ENCODE measurements at places on chromosomes 7 and 10.

DNA sequence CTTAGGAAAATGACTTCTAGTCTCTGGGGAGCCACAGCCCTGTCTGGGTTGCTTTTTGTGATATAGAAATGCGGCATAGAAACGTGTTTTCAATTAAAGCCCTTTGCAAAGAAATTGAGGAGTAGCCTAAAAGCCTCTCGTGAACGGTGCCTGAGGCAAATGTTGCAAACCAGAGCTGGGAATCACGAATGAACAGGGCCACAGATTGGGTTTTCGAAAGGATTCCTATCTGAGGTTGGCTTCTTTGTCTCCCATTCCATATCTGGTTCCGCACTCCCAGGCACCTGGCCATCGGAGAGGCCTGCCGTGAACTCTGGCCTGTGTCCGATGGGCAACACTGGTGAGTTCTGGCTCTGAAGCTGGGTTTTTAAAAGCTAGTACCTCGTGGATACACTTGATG lies 221.6 kb downstream of the TCF7L2 start:
- no peak for DNase-seq

GRCh38 chr7:134660961-134661376 lies 14.3 kb downstream of the BPGM start:
- no peak for DNase-seq

DNA sequence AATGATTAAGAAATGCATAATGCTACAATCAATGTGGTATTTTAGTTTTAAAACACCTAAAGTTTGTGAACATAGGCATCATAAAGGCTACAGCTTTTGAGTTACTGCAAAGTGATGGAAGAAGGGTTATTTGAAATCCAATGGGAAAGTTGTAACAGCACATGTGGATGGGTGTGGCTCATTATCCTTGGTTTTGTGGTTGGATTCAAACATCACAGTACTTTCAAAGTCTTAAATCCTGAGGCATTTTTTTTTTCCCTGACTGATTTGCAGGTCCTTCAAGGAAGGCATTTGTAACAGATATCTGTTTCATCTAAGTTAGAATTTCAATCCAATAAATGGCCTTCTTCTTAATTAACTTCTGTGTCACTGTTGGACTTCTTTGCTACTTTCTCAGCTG lies 9.8 kb upstream of the SHTN1 start:
- no peak for DNase-seq

- DNase-seq, result no peak
These were observed 290.1 kb upstream of the ZMIZ1 start for GRCh38 chr10:78778444-78779338.

DNA sequence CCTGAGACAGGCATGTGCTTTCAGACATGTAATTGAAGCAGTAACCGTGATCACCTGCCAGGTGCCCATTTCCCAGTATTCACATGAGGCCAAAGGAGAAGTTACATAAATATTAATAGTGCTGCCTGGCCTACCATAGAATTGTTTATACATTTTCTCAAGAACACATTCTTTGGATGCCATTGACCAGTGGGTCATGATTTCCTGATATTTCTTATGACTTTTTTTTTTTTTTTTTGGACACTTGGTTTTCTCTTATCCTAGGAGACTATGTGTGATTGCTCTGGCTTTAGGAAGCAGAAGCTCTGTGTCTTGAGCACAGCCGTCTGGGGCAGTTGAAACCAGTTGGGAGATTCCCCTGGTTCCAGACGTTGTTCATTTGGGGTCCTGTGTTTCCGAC lies 143.9 kb upstream of the NPS start:
- no peak for DNase-seq

DNA sequence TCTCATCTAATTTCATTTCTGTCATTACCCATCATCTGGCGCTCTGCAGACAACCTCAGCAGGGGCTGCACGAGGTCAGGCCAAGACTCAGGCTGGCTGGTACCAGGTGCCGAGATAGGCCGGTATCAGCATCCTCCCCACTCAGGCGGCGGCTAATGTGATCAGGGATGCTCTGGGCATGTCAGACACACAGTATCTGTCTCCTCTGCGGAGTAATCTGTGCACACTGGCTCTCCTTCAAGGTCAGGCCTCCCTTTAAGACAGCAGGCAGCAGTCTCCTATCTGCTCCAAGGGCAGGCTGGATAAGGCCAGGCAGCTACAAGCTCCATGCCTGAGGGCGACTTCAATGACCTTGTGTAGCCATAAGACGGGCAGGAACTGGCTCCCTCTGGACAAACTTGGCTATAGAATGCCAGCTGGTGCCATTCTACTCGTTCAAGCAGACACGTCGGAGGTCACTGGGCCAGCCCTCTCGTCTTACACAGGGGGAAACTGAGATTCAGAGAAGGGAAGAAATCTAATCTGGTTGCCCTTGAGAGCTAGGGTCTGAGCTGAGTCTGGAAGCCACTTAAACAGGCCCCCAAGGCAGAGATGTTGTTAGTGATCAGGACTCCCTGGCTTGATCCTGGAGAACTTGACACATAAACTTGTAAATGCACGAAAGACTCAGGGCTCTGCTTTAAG lies 59.3 kb downstream of the ARHGAP22 start:
- DNase-seq, result no peak

DNA sequence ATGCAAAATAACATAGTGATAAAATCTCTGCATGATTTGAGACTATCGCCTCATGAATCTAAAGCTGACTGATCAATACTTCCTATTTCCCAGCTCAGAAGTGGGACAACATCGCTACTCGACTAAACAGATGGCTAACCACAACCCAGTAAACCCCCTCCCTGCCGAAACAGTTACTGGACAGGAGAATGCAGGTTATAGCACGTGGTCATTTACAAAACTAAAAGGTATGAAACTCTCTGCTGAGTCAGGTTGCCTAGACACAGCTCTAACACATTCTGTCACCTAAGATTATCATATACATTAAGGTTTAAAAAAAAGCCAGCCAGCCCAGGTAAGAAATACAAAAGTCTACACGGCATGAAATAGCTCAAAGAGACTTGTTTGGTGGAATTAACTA lies 64.0 kb downstream of the CTBP2 start:
- no peak for DNase-seq

DNA sequence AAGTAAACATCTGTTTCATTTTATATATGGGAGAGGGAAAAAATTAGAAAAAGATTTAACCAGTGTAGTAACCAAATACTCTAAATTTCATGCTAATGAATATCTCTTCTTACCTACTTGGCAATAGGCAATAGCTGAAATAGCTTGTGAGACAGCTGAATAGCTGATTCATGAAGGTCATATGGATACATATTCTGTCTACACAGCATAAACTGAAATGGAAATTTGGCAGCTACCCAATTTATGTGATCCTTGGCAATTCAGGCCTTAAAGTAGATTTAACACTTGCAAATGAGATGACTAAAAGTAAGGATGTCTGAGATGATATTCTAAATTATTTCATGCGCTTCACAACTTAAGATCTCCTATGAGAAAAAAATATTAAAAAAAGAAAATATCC lies 261.2 kb upstream of the SEMA3A start:
- no peak for DNase-seq

- DNase-seq, result no peak
These were observed 55.3 kb downstream of the PTPRE start for GRCh38 chr10:127962205-127962604.

- no peak for DNase-seq
These were observed 111.1 kb upstream of the CREB5 start for GRCh38 chr7:28301148-28301641.

GRCh38 chr10:29026065-29026797 lies 262.6 kb upstream of the LYZL1 start:
- no peak for DNase-seq

GRCh38 chr10:114021154-114021553 lies 22.5 kb upstream of the ADRB1 start:
- DNase-seq, result no peak

- no peak for DNase-seq
These were observed 33.9 kb downstream of the DNAJB6 start for GRCh38 chr7:157370742-157371141.

DNA sequence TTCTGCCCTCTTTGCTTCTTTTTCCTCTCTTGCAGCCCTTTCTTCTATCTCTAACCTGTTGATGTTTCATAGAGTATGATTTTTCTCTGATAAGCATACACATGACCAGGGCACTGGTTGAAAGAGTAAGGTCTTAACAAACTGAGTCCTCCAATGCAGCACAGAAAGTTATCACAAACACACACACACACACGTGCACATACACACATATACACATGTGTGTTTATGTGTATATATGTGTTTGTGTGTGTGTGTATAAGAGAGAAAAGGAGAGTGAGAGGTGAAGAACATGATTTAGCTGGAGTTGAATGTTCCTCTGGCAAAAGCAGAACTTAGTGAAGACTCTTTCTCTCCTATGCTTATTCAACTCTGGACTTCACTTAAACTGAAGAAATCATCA lies 130.0 kb downstream of the KLF6 start:
- no peak for DNase-seq

- no peak for DNase-seq
These were observed 1211.6 kb upstream of the LRRN3 start for GRCh38 chr7:109879287-109879828.

GRCh38 chr7:132856416-132856815 lies 225.5 kb downstream of the CHCHD3 start:
- DNase-seq, result no peak

DNA sequence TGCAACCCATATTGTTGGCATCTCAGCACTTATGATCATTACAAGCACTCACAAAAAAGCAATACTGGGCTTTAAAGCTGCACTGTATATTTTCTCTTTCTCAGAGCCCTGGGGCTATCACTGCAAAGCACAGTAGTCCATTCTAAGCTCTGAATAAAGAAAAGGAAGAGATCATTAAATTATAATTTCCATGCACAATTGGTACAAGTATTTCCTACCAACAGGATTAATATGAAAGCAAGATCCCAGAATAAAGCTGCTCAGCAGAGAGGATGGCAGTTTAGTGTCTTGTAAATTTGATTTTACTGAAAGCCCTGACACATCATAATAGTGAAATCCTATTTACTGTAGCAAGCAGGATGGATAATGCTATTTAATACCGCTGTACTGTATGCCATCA lies 205.3 kb downstream of the CHCHD3 start:
- no peak for DNase-seq

GRCh38 chr10:33198610-33199009 lies 135.9 kb downstream of the NRP1 start:
- no peak for DNase-seq

GRCh38 chr7:105269397-105269796 lies 119.3 kb downstream of the SRPK2 start:
- DNase-seq, result no peak

Measured in stimulated activated CD4-positive, alpha-beta T cell treated with anti-CD3 and anti-CD28 coated beads, Interleukin-12 subunit alpha, Interleukin-12 subunit beta, amount 100 ng/mL, for 4 hours (primary cell).